ENCODE measurements at places on chromosomes 6 and 20.

- DNase-seq = no peak
Observed at GRCh38 chr6:84280639-84281038, 53.2 kb upstream of the CEP162 start.

DNA sequence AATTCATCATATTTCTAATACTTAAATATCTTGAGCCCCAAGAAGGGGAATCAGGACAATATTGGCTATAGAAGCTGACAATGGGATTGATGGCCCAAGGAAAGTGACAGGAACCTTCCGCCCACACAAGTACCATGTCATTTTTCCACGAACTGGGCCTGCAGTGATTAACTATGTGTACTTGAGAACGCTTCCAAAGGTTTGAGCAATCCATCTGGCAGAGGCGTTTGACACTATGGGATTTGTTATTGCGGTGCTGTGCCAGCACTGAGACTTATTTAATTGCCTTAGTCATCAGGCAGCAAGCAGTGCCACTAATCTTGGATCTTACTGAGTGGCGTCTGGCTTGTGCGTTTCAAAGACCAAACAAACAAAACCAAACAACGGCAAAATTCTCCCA lies 135.6 kb upstream of the UST start:
- no peak for DNase-seq

DNA sequence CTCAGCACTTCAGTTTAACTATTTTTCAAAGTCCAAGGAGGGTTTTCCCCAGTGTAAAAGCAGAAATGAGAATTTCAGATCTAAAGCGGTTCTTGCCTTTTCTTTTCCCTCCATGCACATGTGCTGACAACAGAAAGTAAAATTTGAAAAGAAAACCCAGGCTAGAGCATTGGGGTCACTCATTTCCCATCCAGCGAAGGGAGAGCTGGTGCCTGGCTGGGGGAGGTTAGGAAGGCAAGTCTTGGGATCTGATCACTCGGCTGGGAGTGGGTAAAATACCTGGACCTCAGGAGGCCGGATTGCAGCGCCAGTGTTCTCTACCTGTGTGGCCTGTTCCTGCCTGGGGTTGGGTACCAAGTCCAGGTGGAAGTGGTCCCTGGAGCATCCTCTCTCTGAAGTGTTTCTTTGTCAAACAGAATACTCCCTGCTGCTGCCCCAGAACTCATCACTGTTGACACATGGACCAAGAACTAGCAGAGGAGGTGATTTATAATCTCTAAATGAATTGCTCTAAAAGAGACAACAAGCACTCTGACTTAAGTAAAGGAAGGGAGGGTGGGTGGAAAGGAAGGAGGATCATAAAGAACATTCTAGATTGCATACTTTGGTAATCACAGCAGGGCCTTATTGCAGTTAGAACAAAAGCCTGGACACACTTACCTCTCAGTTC lies 136.0 kb downstream of the MTHFD1L start:
- no peak for DNase-seq

- DNase-seq = peak; percentile 6
Observed at GRCh38 chr6:142642651-142643050, 302.3 kb downstream of the HIVEP2 start.

DNA sequence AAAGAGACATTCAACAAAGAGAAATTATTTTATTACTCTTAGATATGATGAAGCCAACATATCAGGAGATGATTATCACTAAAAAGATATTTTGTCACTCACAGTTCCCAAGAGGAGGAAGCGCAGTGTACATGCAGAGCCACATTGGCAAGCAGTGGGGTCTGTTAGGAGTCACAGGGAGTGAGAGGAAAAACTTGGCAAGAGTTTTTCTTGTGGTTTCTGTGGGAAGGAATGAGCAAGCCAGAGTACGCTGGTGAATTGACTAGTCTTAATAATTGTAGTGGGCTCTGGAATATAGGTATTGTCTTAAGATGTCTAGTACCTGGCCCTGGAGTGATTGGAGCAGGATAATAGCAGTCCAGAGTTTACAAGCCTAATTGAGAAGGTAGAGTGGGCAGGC lies 1095.2 kb downstream of the GRIK2 start:
- DNase-seq = peak; percentile 1

Measured in choroid plexus epithelial cell (primary cell).